Spleen (tissue), 13 donors: ENCODE measurements at places on chromosomes 6 and 20. TPM values are rescaled to one million over a fixed set of nuclear protein-coding genes. Genes with fewer than 3 reads are reported as not detected.

SRC gene
- 28.7 TPM for polyA plus RNA-seq

GINM1 gene
- 21.8 TPM for polyA plus RNA-seq

CALHM4 gene
- not detected for polyA plus RNA-seq

FKBP1C gene
- polyA plus RNA-seq: 0.77 TPM

CLPSL1 gene
- polyA plus RNA-seq: not detected

ADNP gene
- 33.4 TPM for polyA plus RNA-seq

RPL10A gene
- 2,382 TPM for polyA plus RNA-seq

TDP2 gene
- polyA plus RNA-seq: 36.0 TPM

FOXA2 gene
- polyA plus RNA-seq: not detected

PACRG gene
- polyA plus RNA-seq: 0.32 TPM

CST7 gene
- 51.6 TPM for polyA plus RNA-seq

DNAAF9 gene
- polyA plus RNA-seq: 1.8 TPM

CUTA gene
- polyA plus RNA-seq: 206 TPM

CD24 gene
- 119 TPM for polyA plus RNA-seq

GPX5 gene
- not detected for polyA plus RNA-seq

OR12D3 gene
- not detected for polyA plus RNA-seq

CBLN4 gene
- polyA plus RNA-seq: not detected

UBE3D gene
- polyA plus RNA-seq: 5.1 TPM

NXT1 gene
- 37.4 TPM for polyA plus RNA-seq

CST1 gene
- polyA plus RNA-seq: not detected

SLCO4A1 gene
- 7.7 TPM for polyA plus RNA-seq

MYT1 gene
- 0.24 TPM for polyA plus RNA-seq

SOBP gene
- polyA plus RNA-seq: 1.6 TPM

PDE10A gene
- 2.5 TPM for polyA plus RNA-seq

MATN4 gene
- polyA plus RNA-seq: 0.19 TPM

RRAGD gene
- 3.1 TPM for polyA plus RNA-seq

LTB gene
- 838 TPM for polyA plus RNA-seq

GJE1 gene
- polyA plus RNA-seq: not detected

SUMO4 gene
- not detected for polyA plus RNA-seq

PRR3 gene
- polyA plus RNA-seq: 12.9 TPM

EYA4 gene
- polyA plus RNA-seq: 0.03 TPM

C6orf15 gene
- polyA plus RNA-seq: not detected

PRR18 gene
- 0.08 TPM for polyA plus RNA-seq

RNF182 gene
- 0.02 TPM for polyA plus RNA-seq

PNPLA1 gene
- 0.38 TPM for polyA plus RNA-seq
